K562 (cell line): ENCODE measurements at places on chromosomes 6 and 20.

DNA sequence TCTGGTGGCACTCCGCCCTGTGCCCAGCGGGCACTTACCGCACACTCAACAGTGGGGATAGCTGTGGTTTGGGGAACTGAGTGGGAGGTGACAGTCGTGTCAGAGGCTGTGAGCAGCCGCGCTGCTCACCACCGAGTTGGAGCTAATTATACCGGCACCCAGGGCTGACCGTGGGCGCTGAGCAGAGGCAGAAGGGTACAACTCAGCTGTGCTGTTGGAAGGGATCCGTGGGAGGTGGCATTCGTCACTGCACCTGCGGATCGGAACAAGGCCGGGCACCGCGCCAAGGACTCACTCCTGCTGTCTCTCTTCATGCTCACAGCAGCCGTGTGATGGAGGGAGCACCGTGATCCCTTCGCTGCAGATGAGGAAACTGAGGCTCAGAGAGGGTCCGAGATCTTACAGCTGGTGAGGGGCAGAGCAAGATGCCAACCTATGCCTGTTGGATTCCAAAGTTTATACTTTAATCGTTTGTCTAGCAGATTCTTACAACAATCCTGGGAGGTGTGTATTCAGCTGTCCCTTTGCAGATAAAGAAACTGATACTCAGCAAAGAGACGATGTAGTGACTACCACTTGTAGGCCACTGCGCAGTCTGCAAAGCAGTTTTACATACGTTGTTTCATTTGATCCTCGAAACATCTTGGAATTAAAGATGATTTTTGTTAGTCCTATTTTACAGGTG, 713 bp upstream of the ELMO2 start:
- DNase-seq, result no peak

GRCh38 chr20:43542674-43543073, 16.2 kb upstream of the SGK2 start:
- DNase-seq, result no peak

- no peak for DNase-seq
Observed at GRCh38 chr20:50373674-50374286, 136.4 kb upstream of the PTPN1 start.

DNA sequence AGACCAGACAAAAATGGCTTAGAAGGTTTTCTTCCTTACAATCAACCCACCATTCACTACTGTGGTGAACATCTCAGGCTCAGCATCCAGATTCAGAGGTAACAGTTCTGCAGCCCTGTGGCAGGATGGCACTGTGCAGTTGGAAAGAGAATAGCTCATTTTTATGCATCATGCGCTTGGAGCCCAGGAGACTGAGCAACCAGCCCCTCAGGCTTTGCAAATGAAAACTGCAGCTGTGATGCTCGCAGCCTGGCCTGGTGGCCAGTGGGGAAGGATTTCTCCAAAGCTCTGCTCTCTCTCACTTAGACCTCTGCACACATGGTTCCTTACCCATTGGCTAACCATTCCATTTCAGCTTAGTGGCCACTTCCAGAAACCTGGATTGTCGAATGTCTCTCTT, 45.8 kb downstream of the GABRR2 start:
- no peak for DNase-seq

DNA sequence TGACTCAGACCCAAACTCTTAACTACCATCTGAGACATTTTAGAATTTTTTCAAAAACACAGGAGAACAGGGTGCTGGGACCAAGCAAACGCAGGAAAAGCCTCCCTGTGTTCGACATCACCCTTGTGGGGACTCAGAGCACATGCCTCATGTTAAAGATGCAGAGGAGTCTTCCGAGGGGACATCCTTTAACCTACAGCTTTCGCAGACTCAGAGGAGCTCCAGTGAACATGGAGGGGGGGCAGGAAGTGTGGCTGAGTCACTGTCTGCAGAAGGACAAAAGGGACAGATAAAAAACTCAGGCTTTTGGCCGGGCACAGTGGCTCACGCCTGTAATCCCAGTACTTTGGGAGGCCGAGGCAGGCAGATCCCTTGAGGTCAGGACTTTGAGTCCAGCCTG, 15.1 kb downstream of the BMP7 start:
- peak; percentile 57 for DNase-seq

- DNase-seq, result no peak
Observed at GRCh38 chr6:135537741-135538301, 40.3 kb upstream of the AHI1 start.

GRCh38 chr6:40391086-40391485, 196.1 kb downstream of the LRFN2 start:
- DNase-seq, result no peak

DNA sequence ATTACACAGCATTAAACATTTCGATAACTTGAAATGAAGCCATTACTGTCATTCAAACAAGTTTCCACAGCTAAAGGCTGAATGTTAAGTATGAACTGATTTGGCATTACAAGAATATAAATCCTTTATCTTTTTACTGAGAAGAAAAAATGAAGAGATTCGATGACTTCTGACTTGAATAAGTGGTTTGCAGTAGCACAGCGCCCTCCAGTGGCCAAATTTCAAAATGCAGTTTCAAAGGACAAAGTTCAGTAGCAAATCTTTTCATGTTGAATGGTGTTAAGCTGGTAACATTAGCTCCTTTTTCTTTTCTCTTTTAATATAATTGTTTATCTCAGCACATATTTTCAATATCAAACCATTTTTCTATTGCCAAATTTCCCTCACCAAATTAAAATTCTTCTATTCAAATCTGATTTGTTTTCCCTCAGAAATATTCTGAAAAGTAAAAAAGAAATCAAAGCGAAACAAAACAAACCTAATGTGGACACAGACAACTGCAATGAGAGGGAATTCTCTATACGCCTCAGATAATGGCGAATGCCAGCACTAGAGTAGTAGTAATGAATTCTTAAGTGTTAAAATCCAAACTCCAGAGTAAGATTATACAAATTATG, 145.7 kb downstream of the BTBD9 start:
- DNase-seq, result peak; percentile 39

GRCh38 chr6:165835410-165835851, 172.4 kb upstream of the PDE10A start:
- no peak for DNase-seq

DNA sequence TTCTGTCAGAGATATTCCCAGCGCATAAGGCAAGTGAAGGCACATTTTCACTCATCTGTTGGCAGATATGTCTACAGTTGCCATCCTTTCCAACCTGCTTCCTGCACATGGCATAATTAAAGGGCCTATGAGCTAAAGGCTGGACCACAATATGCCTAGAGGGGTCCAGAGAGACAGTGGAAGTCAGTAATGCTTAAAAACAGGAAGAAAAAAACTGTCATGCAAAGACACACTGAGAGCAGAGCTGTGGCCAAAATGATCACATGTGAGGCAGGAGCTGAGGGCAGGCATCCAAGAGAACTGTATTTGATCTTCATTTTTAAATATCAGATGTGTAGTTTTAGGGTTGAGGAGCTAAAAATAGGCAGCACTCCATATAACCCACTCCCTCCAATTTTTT, 125.0 kb upstream of the BACH2 start:
- no peak for DNase-seq

DNA sequence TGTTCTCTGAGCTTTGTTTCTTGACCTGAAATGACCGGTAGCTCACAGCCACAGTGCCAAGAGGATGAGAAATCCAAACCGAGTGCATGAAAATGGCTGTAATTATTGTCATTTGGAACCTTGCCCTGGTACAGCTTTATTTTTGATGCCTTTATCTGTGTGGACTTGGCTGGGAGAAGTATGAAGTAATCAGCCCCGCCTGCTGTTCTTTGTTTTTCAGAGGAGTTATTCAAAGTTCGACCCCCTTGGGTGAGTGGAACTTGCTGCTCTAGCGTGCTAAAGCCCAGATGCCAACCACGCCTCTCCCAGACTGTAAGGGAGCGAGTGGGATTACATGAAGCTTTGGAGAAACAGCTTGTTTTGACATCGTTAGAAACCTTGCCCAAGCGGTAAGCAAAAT, 48.3 kb downstream of the ECT2L start:
- no peak for DNase-seq

GRCh38 chr6:33591424-33592032, 11.5 kb upstream of the BAK1 start:
- no peak for DNase-seq

DNA sequence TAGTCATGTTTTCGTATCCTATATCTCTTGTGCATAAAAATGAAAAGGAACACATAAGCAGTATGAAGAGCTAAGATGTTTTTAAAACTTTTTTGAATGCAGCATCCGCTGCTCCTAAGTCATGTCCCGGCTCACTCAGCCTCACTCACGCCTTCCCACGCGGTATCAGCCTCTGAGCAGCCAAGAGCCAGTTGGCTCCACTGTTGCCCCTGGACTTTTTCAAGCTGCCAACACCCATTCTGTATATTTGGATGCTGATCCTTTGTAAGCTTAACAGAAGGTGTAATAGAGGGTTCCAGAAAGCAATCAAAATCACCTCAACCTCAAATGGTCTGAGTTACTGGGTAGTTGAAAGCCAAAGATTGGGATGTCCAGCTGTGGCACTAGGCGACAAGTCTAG, 139.3 kb downstream of the TTLL2 start:
- no peak for DNase-seq

GRCh38 chr20:32395066-32395465, 36.9 kb downstream of the ASXL1 start:
- DNase-seq, result no peak

DNA sequence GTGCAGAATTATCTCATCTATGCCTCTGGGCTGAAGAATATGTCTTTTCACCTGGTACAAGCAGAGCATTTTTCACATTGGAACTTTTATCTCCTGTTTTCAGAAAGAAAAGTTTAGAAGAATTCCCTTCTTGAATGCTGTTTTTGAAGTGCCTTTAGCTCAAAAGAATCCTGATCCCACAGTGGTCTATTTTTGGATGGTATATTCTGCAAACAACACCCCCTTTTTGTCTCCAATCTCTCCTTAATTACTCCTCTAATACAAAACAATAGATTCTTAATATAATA, 57.7 kb upstream of the HFE start:
- DNase-seq, result no peak

DNA sequence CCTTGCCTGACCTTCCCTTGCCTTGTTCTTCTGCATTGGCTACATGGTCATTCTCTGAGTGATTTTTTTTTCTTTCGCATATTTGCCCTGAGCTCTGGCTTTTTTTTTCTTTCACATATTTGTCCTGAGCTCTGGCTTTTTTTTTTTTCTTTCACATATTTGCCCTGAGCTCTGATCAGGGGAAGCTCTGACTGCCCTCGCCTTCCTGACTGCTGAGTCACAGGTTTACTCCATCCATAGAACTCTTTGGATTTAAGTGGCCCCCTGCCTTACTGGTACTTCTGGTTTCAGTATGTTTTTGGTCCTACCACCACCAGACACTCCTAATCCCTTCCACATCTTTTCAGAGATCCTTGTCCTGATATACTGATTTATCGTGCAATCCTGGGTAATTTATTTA, 201.1 kb downstream of the OGFRL1 start:
- no peak for DNase-seq

- DNase-seq, result no peak
Observed at GRCh38 chr6:53664623-53665022, 933 bp downstream of the KLHL31 start.

- DNase-seq, result no peak
Observed at GRCh38 chr6:18405477-18406293, 18.5 kb downstream of the RNF144B start.

GRCh38 chr6:143970456-143971218, 37.4 kb downstream of the PLAGL1 start:
- DNase-seq, result no peak

- no peak for DNase-seq
Observed at GRCh38 chr6:3701631-3702030, 49.9 kb downstream of the PXDC1 start.

- peak; percentile 34 for DNase-seq
Observed at GRCh38 chr6:108589244-108589791, 28.6 kb downstream of the FOXO3 start.

GRCh38 chr6:27388293-27389197, at the start of gene ZNF391:
ZNF391 (plus strand) TSS chr6:27388759; CDS start chr6:27400371, 11,612 bp downstream.
- DNase-seq, result peak; percentile 91

DNA sequence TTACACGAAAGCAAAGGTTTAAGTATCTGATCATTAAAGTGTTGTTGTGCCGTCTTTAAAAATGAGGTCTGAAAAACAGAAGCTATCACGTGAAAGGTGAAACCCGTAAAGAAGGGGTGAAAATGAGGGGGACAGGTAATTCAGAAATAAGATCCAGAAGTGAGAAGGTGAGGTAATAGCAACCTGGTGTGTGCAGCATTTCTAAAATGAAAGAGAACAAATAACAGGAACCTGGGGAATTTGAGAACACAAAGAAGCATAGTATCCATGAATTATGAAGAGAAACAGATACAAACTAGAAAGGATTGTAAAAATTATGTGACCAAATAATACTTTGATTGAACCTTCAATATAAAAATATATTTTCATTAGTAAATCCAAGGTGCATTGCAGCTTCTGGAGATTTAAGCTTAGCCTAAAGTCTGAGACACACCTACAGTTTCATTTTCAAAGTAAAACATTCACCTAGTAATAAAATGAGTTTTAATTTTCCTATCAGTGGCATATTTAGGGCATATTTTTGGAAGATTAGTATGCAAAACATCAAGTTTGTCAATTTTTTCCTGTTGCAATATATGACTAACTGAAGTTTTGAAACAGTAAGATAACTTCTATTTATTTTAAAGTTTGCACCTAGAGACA, 1.4 kb downstream of the HEY2 start:
- no peak for DNase-seq

GRCh38 chr6:39861663-39862062, 69.5 kb downstream of the DAAM2 start:
- no peak for DNase-seq

GRCh38 chr6:130128326-130128725, 94.4 kb downstream of the SAMD3 start:
- DNase-seq, result no peak

- no peak for DNase-seq
Observed at GRCh38 chr6:51057296-51057695, 238.6 kb downstream of the TFAP2B start.

GRCh38 chr20:24746351-24746685, 202.8 kb upstream of the CST7 start:
- no peak for DNase-seq

DNA sequence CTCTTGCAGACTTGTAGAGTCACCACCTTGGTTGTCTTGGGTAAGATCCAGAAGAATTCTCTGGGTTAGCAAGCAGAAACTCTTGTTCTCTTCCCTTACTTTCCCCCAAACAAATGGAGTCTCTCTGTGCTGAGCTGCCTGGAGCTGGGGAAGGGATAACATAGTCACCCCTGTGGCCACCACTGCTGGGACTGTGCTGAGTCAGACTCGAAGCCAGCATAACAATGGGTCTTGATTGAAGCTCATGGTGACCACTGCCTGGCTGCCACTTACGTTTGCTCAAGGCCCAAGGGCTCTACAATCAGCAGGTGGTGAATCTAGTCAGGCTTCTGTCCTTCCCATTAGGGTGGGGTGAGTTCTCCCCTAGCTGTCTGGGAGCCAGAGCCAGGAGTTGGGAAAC, 15.4 kb upstream of the ERVFRD-1 start:
- no peak for DNase-seq

DNA sequence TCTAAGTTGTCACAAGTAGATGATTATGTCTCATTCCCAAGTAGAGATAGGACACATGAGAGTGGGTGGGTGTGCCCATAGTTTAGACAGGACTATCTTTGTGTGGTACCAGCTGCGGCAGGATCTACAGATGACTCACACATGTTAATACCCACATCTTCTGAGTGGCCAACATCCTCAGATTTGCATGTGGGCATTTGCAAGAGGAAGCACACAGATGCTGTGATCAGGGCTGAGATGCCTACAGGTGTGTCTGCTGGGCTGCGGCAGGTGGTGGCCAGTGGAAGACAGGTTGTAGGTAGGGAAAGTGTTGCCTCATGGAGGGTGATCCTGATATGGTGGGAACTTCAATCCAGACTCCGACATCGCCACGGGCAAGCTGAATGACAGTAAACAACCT, 50.8 kb downstream of the UTRN start:
- no peak for DNase-seq

GRCh38 chr20:22446613-22447446, 137.5 kb downstream of the FOXA2 start:
- DNase-seq, result no peak
